Esophagus squamous epithelium (tissue), 5 donors: ENCODE measurements at places on chromosomes 1 and 21.

DNA sequence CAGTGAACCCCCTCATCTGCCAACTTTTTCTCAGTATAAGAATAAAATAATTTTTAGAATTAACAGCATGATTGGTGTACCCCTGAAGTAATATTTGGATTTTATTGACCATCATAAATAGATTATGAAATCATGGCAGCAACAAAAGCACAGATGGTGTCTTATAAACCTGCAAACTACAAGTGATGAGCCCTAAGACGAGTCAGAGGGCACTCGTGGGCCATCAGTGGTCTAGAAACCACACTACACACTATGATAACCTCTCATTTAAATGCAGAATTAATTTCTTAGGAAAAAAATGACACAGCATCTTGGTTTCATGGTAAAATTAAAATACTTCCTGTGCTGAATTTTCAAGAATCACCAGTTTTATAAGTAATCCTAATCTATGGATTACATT is 312.4 kb downstream of the PTBP2 start:
- no peak for DNase-seq

DNA sequence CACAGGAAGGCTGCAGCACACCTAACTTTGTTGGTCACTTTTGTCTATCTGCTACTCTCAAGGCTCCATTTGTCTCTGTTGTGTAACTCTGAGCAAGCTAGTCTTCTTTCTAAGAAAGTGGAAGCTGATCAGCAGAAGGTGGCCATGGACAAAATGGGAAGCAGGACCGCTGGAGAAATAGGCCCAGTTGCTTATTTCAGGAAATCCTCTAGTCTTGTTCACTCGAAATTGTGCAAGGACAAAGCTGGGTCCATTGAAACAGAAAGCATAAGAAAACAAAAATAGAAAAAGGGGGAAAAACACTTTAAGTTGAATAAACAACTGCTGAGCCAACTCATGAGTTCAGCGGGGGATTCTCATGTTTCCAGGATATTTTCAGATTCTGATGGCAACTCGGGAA is 150.1 kb downstream of the PBX1 start:
- DNase-seq, result no peak

- DNase-seq, result no peak
Measured at GRCh38 chr1:62283986-62284385, 35.2 kb downstream of the KANK4 start.

- DNase-seq, result no peak
Measured at GRCh38 chr1:2316451-2316961, 74.8 kb downstream of the MORN1 start.

DNA sequence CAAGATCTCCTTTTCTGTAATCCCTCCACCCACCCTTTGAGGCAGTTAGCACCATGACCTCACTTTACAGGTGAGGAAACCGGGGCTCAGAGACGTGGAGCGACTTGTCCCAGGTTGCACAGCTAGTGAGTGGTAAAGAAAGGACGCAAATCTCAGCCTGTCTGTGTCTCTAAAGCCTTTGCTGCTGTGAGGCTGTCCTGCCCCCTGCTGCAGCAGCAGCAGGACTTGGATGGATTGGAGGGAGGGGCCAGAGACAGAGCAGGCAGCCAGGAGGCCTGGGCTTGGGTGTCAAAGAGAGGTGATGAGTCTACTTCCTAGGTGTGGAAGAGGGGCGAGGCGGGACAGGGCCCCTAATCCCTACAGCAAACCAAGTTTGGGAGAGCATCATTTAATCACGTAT is 69.6 kb downstream of the PTPRU start:
- no peak for DNase-seq

DNA sequence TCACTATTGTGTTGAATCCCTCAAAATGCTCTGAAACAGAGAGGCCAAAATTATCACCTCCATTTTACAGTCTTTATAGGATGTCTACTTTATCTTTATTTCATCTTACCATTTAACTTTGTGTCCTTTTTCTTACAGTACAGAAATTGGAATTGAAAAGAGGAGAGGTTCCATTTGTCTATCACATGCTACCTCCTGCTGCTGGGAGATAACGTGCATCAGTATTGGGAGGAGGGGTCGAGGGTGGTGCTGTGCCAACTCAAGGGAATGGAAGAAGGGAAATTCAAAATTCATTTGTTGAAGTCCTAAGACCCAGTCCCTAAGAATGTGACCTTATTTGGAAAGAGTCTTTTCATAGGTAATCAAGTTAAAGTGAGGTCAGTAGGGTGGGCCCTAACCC is 85.3 kb downstream of the HHIPL2 start:
- no peak for DNase-seq

DNA sequence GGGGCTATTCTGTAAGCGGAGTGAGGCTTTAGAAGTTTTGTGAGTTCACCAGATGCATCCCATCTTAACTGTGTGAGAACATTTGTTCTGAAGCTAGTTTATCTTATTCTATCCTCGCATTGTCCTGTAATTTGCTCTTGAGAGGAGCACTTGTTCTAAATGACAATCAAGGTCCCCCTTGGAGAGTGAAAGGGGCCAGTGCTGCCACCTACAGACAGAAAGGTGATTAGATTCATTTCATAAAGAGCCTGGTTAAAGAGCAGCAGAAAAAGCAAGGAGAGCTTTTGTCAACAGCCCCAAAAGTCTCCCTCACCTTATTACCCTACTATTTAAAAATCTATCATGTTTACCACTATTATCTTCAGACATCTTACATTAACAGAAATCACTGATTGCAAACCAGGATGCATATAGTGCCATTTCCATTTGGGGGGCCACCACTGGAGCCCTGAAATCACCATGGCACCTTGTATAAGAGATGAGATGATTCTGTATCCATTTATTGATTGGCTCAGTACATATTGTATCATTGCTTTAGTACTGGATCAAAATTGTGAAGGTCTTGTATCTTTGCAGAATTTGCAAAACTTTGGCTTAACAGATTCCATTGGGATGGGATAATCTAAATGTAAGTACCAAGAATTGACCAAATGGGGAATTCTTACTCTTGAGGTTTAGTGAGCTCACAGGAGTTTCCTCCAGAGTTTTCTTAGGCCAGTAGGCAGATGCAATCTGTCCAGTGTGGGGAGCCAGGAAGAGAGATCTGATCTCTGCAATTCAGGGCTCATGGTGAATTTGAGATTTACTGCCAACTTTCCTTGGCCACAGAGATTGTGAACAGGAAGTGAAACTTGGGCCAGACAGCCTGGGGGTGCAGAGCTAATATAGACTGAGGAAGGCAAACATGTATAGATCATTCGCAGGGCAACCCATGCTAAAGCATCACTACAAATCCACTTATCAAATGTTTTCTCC is 64.3 kb upstream of the TRABD2B start:
- DNase-seq, result no peak

DNA sequence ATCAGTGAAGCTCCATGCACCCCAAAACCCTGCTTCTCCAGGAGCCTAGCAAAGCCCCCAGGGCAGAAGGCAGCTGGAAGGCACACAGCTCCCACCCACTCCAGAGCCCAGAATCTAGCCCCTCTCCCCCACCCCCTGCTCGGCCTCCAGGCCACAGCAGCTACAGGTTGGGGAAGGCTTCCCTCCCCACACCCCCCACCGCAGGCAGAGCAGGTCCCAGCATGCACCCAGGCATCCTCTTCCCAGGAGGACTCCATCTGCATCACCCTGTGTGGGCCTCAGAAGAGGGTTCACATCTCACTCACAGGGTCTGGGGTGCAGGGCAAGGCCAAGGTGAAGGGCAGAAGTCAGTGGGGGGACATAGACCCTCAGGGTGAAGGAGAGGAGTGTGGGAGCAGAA is 719 bp downstream of the S100A14 start:
- DNase-seq, result no peak

DNA sequence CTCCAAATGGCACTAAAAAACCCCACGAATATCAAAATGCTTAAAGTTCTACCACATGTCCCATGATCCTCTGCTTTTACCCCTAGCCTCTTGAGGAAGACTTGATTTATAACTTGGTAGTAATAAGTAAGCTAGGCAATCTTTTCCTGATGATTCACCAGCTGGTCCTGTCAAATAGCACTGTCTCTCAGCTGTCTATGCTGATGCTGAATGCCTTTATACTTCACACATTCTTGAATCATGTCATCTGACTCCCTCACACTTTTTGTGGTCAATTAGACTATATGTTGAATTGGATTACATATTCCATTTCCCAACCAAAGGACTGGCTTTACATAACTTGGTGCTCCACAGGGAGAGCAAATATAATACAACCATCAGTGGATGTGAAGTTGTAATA is 16.6 kb downstream of the C21orf91 start:
- no peak for DNase-seq

GRCh38 chr1:150660584-150660983 is 31.2 kb upstream of the ENSA start:
- no peak for DNase-seq

- DNase-seq, result no peak
Measured at GRCh38 chr1:224884361-224884801, 45.1 kb upstream of the DNAH14 start.

- no peak for DNase-seq
Measured at GRCh38 chr1:14487671-14488070, 110.8 kb upstream of the KAZN start.

GRCh38 chr1:226568077-226568831 is 19.7 kb downstream of the STUM start:
- no peak for DNase-seq
